ENCODE measurements at places on chromosomes 1 and 21.

- no peak for DNase-seq
Observed at GRCh38 chr1:8427986-8428385, 110.1 kb downstream of the SLC45A1 start.

DNA sequence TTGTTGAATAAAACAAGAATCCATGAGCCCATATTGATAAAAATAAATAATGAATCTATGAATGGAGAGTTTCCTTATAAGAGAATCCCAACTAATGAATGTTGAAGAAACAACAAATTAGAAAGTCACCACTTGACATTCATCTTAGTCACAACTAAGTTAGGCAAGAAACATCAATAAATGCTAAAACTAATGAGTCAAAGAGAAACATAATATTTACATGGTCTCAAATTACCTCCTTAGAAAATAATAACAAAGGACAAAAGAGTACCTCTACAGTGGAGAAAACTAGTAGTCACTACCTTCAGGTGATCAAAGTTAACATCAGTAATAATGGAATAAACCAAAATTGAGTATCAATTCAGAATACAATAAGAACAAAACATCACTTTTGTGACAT lies 93.5 kb downstream of the AKT3 start:
- no peak for DNase-seq

DNA sequence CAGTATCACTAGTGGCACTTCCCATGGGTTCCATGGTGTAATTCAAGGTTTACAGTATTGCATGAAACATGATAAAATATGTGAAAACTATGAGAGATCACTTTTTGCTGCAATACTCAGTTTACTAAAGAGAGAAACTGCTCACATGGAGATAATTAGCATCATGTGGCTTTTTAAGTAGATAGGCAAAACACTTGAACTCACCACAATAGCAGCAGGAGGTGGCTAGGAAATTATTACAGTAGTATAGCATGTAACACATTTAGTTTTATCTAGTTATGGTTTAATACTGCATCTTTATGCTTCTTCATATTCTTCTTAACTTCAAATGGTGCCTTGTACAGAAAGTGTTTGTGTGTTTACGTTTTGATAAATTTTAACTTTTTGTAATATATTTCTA lies 698.5 kb upstream of the BRINP3 start:
- DNase-seq: no peak

GRCh38 chr1:117270679-117271078 lies 60.0 kb upstream of the VTCN1 start:
- no peak for DNase-seq

DNA sequence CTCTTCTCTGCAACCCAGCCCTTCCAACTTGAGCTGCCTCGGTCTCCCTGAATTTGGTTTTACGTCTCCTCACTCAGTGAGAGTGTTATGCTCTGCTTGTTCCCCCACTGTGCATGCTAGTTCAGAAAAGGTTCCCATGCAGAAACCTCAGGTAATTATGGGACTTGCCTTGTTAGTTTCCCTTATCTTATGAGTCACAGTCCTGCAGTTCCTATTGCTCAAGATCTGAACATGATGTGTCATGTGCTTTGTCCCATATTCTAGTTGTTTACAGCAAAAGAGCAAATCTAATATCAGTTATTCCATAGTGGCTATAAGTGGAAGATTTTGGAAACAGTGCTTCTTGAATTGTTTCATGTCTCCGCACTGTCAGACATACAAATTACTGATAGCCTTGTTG lies 74.4 kb downstream of the DUSP10 start:
- no peak for DNase-seq

- no peak for DNase-seq
Observed at GRCh38 chr1:12502336-12503109, 115.5 kb downstream of the DHRS3 start.

DNA sequence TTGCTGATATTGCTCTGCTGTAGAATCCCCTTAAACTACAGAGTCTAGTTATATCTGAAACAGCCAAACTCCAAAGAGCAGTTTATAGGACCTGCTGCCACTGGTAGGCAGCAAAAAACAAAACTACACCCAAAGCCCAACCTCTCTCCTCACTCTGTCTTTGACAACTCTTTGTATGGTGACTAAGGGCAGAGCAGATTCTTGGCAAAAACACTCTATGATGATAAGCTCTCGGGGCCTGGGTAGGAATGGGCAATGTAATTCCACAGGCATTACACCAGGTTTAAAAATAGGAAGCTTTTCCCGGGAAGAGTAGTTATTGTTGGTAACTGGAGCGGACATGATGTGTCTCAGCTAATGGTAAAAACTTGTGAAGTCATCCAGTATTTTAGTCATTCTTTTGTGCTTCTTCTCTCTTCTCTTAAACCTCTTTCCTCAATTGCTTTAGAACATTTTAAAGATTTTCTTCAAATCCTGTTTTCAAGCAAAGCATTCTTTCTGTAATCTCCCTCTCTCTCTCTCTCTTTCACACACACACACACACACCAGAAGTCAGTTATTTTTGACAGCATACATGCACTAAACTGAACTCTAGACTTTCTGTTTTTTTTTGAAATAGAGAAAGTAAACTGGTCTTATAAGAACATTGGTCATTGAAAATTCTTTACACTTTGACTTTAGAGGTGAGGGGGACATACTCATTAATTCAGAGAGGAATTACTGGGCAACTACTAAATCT lies 193.5 kb downstream of the PAPPA2 start:
- no peak for DNase-seq

DNA sequence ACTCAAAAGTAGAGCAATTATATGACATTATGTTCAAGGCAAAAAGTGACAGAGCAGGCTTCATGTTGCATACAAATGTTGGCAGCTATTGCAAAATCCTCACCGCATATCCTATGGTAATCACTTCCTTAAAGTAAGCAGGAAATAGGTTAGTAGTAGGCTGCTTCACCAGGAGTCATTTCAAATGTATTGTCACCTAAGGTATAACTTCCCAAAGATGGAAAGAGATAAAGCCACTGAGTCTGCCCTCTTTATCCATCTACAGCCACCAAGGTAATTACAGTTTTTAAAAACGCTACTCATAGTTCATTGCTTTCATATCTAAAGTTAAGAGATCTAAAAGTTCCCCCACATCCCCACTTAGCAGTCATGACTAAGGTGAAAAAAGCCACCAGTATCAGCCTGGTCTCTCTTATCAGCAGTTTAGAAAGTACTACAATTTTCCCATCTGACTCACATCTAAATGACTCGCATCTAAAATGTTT lies 31.6 kb upstream of the UBE2U start:
- DNase-seq: no peak

GRCh38 chr1:53336146-53336545 lies 8.3 kb upstream of the LRP8 start:
- DNase-seq: no peak

DNA sequence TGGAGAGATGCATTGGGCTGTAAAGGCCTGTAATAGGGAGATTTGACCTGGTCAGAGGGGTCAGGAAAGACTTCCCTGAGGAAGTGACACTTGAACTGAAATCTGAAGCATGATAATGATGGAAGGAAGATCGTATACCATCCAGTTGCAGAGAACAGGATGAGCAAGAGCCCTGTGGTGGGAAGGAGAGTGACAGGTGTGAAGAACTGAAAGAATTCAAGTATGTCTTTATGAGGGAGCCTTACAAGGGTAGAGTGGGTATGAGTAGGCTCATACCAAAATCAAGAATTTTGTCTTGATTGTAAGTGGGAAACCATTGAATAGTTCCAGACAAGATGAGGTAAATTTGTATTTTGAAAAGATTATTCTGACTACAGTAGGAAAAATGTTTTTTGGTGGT lies 129.4 kb downstream of the RASAL2 start:
- DNase-seq: no peak

DNA sequence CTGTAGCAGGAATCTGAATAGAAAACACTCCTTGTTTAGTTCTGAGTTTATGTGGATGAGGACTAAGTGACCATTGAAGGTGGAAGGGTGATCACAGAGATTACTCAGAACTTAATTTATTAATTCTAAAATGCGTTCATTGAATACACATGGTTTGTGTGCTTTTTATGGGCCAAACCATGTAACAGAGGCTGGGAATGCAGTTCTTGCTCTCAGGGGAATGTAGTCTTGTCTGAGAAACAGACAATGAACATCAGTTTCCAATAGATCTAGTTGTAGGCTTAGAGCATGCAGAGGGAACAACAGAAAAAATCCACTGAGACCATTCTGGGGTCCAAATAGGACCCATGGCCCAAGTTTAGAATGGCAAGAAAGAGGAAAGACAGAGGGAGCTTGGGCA lies 46.1 kb downstream of the ITSN1 start:
- DNase-seq: no peak

DNA sequence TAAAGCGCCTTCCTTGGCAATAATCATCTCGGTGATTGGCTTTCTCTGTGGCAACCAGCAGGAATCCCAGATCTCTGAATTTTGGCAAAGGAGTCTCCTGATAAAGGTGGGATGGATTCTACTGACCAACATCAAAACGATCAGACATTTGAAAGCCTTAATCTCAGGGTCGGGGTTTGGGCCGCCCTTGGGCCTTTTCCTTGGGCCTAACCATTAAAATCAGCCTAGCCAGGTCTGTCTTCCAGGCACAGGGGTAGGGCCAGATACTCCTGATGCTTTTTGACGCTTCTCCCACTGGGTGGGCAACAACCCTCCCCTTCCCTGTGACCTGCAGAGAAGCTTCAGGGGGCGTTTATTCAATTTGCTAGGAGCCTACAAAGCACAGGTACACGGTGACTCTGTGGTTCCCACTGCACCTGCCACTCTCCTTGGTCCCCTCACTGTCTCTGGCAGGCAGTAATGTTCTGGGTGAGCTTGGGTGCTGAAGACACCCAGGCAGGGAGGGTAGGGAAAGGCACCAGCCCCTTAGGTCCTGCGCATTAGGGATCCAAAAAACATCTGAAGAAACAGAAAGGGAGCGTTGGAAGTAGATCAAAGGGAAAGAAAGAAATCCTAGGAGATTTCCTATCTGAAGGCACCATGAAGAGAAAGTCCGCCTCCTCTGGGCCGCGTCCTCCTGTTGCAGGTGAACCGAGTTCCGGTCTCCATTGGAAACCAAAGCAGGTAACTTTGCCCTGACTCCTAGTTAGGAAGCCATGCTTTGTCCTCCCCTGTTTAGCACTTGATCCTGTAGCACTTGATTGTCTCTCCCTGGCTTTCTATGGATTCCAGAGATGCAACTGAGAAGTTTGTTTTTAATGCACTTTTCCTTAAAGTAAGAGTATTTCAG lies 12.3 kb downstream of the RNU1-2 start:
- DNase-seq: no peak

GRCh38 chr21:36516281-36516680 lies 36.4 kb upstream of the CLDN14 start:
- DNase-seq: no peak

DNA sequence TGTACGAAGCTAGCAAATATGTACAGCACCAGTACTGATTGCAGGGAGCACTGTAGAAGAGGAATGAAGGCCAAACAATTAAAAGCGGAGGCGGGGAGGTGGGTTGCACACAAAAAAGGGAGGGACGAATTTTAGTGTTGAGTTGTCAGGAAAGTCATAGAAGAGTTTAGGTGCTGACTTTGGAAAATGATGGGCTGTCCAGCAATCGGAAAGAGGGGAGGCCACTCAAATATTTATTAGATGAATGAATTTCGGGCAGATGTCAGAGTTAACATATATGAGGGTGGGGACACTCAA lies 537 bp upstream of the ANKRD13C start:
- DNase-seq: no peak

DNA sequence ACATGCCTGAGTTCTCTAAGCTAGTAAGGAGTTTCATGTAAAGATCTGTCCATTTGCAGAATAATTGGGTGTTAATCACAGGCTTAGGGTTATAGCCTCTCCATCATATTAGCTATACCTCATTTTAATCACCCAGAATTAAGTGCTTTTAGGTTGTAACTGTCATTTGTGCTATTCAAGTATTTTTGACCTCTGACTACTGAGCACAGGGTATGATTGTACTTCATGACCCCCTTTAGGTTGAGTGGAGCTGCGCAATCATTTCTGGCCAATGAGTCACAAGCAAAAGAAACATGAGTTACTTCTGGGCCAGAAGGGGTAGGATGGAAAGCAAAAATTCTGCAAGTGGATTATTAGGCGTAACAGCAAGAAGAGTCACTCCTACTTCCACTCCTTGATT lies 8.4 kb upstream of the SNX7 start:
- DNase-seq: no peak

DNA sequence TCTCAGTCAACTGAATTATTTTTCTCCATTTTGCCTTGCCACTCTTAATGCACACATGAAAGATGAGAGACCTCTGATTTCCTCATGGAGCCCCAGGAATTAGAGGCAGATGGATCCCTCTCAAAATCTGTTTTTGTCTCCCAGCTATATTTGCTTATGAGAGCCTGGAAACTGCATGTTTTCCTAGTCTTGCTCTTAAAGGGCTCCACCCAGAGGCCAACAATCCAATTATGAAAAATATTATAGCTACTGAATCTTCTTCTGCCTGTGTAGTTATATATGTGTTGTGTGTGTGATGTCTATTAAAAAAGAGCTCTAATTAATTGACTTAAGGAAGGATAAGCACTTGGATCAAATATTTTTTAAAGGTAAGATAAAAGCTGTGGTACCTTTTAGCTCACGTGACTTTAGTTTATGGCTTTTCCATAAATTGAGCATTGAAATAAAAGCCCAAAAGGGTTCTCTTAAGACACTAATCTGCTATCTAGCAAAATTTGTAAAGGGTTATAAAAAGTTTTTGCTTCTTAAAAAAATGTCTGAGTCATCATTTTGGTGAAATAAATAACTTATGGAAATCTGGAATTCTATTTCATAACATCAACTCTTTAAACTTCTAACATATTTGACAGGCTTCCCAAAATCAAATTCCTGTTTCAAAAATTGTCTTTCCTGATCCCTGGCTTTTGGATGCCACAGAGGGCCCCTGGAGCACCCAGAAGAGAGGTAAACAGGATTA lies 31.2 kb upstream of the TSPEAR start:
- no peak for DNase-seq

Data from DMS79 (cell line).